ENCODE measurements at places on chromosomes 6 and 20. TPM values are rescaled to one million over a fixed set of nuclear protein-coding genes. Genes with fewer than 3 reads are reported as not detected.

DNA sequence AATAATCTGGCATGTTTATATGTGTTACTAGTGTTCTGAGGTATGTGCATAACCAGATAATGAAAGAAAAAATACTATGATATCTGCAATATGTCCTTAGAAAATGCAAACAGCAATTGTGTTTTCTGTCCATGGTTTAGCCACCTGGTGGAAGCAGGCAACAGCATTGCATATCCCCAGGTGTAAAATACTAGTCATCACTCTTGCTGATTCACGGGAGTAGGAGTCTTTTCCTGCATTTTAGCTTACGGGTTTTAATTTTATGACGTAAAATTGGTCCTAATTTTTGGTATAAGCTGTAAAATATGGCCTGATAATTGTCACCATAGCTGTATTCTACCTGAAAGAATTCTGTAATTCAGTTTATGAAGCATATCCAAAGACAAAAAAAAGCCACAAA lies 2.5 kb downstream of the RNF182 start:
- DNase-seq = no peak

DNA sequence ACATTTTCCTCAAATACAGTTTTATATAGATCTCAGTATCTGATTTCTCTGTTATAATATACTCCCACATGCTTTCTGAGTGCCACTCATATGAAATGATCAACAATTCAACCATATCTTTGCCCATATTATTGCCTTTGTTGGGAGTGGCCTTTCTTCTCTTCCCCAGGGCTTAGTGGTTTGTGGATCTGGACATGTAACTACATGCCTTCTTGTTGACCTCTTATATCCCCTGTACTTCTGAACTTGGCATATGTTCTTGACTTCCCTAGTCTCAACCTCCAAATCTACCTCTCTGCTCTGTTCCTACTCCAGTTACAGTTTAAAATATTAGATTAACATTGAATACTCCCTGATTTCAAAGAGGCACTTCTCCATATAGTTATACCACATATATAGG lies 34.3 kb upstream of the PRIM2 start:
- DNase-seq = no peak

DNA sequence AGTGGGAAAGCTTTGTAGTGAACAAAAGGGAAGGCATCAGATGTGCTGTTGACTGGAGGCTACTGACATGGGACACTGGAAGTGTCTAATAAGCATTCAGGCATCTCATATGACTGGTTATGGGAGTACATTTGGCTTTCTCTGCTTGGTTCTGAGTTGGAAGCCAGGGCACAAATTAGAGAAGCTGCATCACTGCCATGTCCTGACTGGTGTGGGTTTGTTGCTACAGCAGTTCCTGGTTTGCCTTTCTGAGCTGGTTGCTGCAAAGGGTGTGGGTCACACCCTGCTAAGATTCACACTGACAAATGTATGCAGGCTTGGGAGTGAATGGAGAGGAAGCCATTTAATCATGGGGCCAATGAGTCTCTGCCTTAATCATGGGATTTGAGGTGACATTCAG lies 36.2 kb upstream of the NANP start:
- DNase-seq = no peak

DOP1A gene
- 19.0 TPM for total RNA-seq

COX4I2 gene
- 0.83 TPM for total RNA-seq
